ENCODE measurements at places on chromosomes 1 and 21. TPM values are rescaled to one million over a fixed set of nuclear protein-coding genes. Genes with fewer than 3 reads are reported as not detected.

- peak overlapping the region; percentile 86 for H3K4me3 ChIP-seq
- peaks cover 13% of the 10 kb centered on the region for H3K36me3 ChIP-seq
- H3K27ac ChIP-seq = peak overlapping the region; percentile 97
These were observed 661 bp upstream of the OSCP1 start for GRCh38 chr1:36450919-36451305.

GRCh38 chr1:172883844-172884243, 166.9 kb downstream of the TNFSF18 start:
- H3K4me1 ChIP-seq = peaks cover 41% of the 10 kb centered on the region
- H3K36me3 ChIP-seq = no peaks in the 10 kb centered on the region
- H3K4me3 ChIP-seq = peak overlapping the region; percentile 25
- H3K27me3 ChIP-seq = no peaks in the 10 kb centered on the region
- no peak for DNase-seq

DNA sequence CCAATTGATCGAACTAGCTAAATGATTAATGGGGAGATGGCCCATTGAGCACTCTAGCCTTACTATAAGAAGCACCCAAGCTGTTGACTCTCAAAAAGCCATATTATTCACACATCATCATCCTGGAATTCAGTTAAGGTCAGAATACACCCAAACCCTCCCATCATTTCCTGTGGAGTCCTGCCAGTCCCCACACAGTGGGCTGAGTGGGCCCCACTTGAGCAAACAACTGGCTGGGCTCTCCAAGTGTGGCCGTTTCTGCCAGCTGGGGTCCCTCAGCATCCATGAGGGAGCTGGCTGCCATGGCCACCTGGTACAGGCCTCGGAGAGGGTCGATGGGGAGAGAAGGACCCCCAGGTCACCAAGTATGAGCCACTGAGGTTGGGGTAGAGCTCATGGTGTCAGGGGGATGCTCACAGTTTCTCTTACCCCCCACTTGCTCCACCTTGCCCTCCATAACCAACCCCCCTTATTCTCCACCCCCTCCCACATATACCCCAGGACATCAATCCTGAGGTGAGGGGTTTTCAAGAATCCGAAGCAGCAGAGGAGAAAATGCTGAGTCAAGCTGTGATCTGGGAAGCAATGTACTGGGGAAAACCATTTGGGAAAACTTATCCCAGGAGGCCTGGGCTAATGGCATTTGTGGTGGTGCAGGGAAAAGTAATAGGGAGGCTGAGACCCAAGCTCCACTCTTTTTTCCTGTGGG, 60.3 kb downstream of the UBE2T start:
- H3K36me3 ChIP-seq = no peaks in the 10 kb centered on the region
- peak; percentile 62 for DNase-seq
- peak overlapping the region; percentile 17 for H3K4me3 ChIP-seq

DNA sequence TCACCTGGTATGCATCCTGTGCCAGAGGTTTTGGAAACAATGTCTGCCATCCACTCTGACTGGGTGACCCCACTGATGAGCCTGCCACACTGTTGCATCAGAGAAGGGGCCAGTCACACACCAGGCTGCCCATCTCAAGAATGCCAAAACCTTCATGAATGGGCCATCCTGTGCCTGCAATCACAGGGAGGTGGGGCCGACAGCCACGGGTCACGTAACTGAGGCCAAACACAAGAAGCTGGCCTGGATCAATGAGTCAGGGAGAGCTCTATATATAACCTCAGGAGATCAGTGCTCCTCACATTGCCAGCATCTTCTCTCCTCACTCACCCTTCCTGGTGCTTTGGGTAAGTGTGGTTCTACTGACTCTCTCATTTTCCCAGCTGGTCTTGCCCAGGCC, at the start of gene LORICRIN:
LORICRIN (plus strand) TSS at position 301 of the 400 bp plus-strand sequence. CDS start 1,263 bp downstream, outside the sequence.
- DNase-seq = no peak
- no peaks in the 10 kb centered on the region for H3K36me3 ChIP-seq
- no peak within 1 kb of the TSS for H3K27ac ChIP-seq
- H3K4me1 ChIP-seq = peaks cover 7% of the 10 kb centered on the region
- no peak within 1 kb of the TSS for H3K4me3 ChIP-seq

DNA sequence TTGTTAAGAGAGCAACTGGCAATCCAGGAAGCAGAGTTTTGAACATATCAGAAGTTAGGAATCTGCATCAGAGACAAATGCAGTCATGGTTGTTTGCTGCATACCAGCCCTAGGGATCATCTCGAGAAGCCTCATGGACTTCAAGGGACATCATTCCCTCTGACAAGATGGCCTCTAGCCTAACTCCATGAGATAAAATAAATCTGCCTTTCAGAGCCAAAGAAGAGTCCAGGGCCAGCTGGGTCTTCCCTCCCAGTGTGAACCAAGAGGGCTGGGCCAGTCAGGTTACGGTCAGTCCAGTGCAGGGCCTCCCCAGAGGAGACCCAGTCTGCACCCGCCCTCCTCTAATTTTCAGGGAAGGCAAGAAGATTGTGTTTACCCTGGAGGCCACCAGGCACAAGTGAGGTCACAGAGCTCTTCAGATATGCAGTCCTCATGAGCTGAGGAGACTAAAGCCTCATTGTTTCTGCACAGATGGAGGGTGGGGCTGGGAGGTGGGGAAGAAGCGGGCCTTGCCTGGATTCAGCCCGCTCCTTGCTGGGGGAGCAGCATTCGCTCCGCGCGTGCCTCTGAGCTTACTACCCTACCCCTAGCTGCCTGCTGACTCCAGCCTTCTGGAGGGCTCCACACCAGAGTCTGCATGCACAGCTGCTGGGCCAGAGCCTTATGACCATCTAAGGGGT, 52.8 kb downstream of the CAPN2 start:
- no peak overlapping the region for H3K4me3 ChIP-seq
- no peak overlapping the region for H3K27ac ChIP-seq
- H3K36me3 ChIP-seq = peaks cover 74% of the 10 kb centered on the region
- H3K27me3 ChIP-seq = no peaks in the 10 kb centered on the region
- H3K4me1 ChIP-seq = no peaks in the 10 kb centered on the region

DNA sequence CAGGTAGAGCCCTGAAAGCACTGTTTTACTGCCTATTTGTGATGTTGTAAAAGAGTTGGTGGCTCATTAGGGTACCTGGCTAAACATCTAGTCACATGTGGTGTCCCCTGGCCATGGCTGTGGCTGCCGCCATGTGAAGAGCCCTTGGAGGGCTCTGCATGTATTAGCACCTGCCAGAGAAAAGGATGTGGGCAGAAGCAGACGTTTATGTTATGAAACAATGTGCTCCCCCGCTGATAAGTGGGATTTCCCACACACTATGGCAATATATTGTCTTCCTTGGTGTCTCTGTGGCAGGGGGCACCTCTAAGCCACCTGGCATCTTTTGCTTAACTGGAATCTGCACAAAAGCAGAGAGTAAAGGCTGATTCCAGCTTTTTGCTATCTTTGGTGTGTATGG, 9.6 kb downstream of the TENT5C start:
- H3K36me3 ChIP-seq = no peaks in the 10 kb centered on the region
- H3K27me3 ChIP-seq = peaks cover 10% of the 10 kb centered on the region
- peaks cover 20% of the 10 kb centered on the region for H3K4me1 ChIP-seq
- DNase-seq = no peak

DNA sequence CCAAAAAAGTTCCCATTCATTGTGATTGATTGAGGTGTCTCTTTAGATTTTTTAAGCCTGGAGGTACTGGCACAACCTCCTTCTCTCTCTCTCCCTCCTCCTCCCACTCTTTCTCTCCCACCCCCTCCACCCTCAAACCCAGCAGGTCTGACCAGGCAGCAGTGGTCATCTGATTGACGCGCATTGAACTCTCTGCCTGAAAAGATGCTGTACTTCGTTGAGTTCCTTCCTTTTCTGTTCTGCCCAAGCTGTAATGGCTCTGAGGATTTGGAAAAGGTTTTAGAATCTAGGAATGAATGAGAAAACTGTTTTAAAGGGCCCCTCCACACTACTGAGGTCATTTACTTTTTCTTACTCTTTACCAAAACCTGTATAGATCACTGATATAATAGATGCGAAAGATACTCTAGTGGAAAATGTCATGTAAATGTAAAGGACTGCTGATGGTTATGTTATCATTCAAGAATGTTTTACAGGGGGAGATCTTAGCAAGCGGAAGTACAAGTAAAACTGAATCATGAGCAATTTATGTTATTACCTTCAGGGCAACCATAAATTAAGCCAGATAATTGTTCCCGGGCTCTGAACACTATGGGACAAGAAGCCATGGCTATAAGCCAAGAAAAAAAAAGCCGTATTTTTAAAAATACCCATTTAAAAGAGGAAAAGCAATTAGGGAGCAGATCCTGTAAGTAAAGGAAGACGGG, 25.2 kb upstream of the DYRK1A start:
- no peaks in the 10 kb centered on the region for H3K27me3 ChIP-seq
- DNase-seq = no peak
- no peak overlapping the region for H3K4me3 ChIP-seq
- H3K36me3 ChIP-seq = no peaks in the 10 kb centered on the region

GRCh38 chr21:31156169-31156568, 117.9 kb upstream of the KRTAP19-8 start:
- no peak overlapping the region for H3K27ac ChIP-seq
- H3K4me1 ChIP-seq = peaks cover 6% of the 10 kb centered on the region
- no peak overlapping the region for H3K4me3 ChIP-seq
- no peaks in the 10 kb centered on the region for H3K36me3 ChIP-seq
- no peaks in the 10 kb centered on the region for H3K27me3 ChIP-seq
- no peak for DNase-seq

GRCh38 chr1:153733970-153734369, 6.1 kb downstream of the INTS3 start:
- no peak overlapping the region for H3K4me3 ChIP-seq
- peaks cover 7% of the 10 kb centered on the region for H3K36me3 ChIP-seq
- DNase-seq = no peak
- no peaks in the 10 kb centered on the region for H3K27me3 ChIP-seq

DNA sequence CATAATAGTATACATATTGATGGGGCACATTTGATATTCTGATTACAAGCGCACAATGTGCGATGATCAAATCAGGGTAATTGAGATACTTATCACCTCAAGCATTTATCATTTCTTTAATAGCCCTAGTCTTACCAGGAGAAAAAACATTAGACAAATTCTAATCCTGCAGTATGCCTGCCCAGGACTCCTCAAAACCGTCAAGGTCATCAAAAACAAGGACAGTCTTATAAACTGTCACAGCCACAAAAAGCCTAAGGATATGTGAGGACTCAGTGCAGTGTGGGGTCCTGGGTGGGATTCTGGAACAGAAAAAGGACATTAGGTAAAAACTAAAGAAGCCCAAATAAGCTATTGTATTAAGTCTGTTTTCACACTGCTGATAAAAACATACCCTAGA, 19.1 kb downstream of the CAPN9 start:
- no peak overlapping the region for H3K4me3 ChIP-seq
- H3K4me1 ChIP-seq = peaks cover 3% of the 10 kb centered on the region
- H3K27ac ChIP-seq = no peak overlapping the region
- H3K36me3 ChIP-seq = no peaks in the 10 kb centered on the region
- DNase-seq = no peak
- H3K27me3 ChIP-seq = no peaks in the 10 kb centered on the region

DNA sequence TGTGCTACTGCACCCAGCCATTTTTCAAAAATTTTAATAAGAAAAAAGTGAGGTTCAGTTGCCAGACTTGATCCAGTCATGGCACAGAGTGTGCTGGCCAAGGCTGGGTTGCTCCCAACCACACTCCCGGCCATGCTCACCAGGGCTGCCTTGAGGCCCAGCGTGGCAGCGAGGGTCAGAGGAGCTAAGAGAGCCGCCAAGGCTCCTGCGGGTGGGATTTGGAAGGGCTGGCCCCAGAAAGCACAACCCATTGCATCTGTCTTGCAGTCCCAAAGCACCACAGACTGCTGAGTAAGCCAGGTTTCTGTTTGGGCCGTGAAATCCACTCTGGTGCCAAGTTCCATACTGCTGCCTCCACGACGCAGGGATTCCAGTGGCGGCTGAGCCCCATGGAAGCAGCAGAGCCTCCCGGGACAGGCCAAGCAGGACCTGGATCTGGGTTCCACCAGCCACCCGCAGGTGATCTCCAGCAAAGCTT, 22.6 kb downstream of the ZBTB17 start:
- no peaks in the 10 kb centered on the region for H3K27me3 ChIP-seq
- H3K36me3 ChIP-seq = no peaks in the 10 kb centered on the region
- peak; percentile 78 for DNase-seq
- no peak overlapping the region for H3K4me3 ChIP-seq
- H3K4me1 ChIP-seq = peaks cover 77% of the 10 kb centered on the region

DNA sequence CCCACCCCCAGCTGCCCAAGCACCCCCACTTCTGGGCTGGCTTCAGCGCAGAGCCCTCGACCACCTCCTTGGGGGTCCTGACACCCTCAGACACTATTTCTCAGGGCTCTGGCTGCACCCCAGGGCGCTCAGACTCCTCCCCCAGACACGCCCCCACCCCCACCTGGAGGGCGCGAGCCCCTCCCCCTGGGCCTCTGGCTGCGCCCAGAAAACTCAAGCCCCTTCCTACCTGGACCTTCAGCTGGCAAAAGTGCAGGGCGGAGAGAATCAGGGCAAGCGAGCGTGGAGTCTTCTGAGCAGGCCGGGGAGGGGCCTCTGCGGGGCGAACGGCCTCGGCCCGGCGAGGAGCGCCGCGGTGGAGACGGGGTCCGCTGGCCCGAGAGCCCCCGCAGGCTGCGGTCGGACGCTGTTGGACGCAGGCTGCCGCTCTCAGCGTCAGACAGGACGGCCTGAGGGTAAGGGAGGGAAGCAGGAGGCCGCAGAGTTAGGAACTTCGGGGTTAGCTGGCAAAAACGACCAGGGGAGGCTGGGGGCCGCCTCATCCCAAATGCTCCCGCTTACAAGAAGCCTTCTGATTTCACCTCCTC, 17.4 kb upstream of the NBPF1 start:
- peak; percentile 80 for DNase-seq
- no peaks in the 10 kb centered on the region for H3K4me1 ChIP-seq
- H3K4me3 ChIP-seq = no peak overlapping the region
- H3K36me3 ChIP-seq = peaks cover 48% of the 10 kb centered on the region
- no peaks in the 10 kb centered on the region for H3K27me3 ChIP-seq
- H3K27ac ChIP-seq = no peak overlapping the region

- H3K27me3 ChIP-seq = peaks cover 43% of the 10 kb centered on the region
- no peak overlapping the region for H3K27ac ChIP-seq
- H3K4me3 ChIP-seq = peak overlapping the region; percentile 74
These were observed 1.1 kb downstream of the SERTAD4 start for GRCh38 chr1:210233495-210234328.

GRCh38 chr21:31191553-31191952, 152.5 kb downstream of the TIAM1 start:
- H3K4me3 ChIP-seq = no peak overlapping the region
- no peaks in the 10 kb centered on the region for H3K36me3 ChIP-seq
- DNase-seq = peak; percentile 60
- no peak overlapping the region for H3K27ac ChIP-seq

DNA sequence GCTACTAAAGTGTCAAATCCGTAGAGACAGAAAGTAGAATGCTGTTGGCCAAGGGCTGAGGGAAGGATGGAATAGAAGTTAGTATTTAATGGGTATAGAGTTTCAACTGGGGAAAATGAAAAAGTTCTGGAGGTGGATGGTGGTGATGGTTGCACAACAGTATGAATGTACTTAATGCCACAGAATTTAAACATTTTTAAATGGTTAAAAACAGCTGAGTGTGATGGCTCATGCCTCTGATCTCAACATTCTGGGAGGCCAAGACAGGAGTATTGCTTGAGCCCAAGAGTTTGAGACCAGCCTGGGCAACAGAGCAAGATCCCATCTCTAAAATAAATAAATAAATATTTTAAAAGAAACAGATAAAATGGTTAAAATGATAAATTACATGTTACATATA, 44.5 kb downstream of the PIK3R3 start:
- peaks cover 7% of the 10 kb centered on the region for H3K4me1 ChIP-seq
- no peak for DNase-seq
- no peaks in the 10 kb centered on the region for H3K27me3 ChIP-seq
- H3K4me3 ChIP-seq = no peak overlapping the region
- no peak overlapping the region for H3K27ac ChIP-seq
- H3K36me3 ChIP-seq = no peaks in the 10 kb centered on the region

Gene MTARC1
- 2.9 TPM for total RNA-seq

Gene ADCY10
- 0.36 TPM for total RNA-seq

Gene DCLRE1B
- total RNA-seq = 4.7 TPM

Gene BGLAP
- total RNA-seq = 2.2 TPM

Gene USH2A
- total RNA-seq = under 0.01 TPM

Gene ATP1A1
- 122 TPM for total RNA-seq

Gene C1QC
- 2.2 TPM for total RNA-seq

Gene KRTAP19-8
- not detected for total RNA-seq

Gene S100A16
- total RNA-seq = 160 TPM

Data from osteoblast (primary cell).